ENCODE measurements at places on chromosomes 3 and 15.

DNA sequence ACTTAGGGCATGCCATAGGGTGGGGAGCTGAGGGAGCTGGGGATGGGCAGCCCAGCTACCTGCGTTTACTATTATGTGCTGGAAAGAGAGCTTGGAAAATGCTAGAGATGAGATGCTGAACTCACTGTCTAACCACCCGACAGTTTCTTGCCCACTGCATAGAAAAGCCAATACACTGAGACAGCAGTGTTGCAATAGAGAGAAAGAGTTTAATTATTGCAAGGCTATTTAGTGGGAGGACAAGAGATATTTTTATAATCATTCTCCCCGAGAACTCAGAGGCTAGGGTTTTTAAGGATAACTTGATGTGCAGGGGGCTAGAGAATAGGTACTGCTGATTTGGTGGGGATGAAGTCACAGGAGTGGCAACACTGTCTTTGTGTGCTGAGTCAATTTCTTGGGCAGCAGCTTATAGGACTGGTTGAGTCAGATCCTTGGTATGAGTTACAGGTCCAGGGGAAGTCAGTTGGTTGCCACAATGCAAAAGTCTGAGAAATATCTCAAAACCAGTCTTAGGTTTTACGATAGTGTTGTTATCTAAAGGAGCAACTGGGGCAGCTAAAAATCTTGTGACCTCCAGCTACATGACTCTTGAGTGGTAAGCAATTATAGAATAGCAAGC is 205.9 kb downstream of the GABRG3 start:
- DNase-seq: no peak

- DNase-seq: no peak
Observed at GRCh38 chr3:160278210-160278609, 53.0 kb downstream of the C3orf80 start.

GRCh38 chr3:134419214-134419959 is 45.1 kb upstream of the AMOTL2 start:
- DNase-seq: no peak

- no peak for DNase-seq
Observed at GRCh38 chr15:29690765-29691475, 131.3 kb downstream of the TJP1 start.

DNA sequence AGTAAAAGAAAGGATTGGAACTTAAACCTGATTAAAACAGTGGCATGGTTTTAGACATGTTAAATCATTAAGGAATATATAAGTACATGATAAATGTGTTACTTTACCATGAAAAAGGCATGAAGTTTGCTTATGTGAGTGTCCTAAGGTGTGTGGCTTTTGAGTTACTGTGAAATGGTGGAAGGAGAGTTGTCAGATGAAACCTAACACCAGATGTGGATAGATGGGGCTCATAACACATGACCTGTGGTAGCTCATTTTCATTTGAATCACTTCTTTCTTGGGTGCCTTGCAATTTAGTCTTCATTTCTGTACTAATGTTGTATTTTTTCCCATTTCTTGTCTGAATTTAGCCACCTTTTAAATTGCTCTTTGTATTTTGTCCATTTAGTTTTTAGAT is 13.0 kb downstream of the MEF2A start:
- DNase-seq: no peak

GRCh38 chr3:153026026-153026425 is 136.0 kb upstream of the RAP2B start:
- no peak for DNase-seq

DNA sequence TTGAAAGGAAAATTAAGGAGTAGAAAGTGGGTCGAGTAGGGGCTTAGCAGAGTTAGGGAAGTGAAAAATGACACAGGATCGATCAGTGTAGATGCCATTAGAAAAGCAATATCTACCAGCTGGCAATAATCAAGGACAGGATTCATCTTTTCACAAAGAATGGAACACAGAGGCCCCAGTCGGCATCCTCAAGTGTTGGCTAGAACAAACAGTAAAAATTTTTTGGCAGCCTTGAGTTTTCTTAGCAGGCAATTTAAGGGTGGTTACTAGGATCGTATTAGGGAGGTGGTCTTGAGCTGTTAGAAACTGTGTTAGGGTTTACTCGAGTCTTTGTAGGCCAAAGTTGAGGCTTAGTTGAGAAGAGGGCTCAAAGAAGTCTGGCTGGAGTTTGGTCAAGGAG is 658.8 kb upstream of the SGO1 start:
- DNase-seq: no peak

DNA sequence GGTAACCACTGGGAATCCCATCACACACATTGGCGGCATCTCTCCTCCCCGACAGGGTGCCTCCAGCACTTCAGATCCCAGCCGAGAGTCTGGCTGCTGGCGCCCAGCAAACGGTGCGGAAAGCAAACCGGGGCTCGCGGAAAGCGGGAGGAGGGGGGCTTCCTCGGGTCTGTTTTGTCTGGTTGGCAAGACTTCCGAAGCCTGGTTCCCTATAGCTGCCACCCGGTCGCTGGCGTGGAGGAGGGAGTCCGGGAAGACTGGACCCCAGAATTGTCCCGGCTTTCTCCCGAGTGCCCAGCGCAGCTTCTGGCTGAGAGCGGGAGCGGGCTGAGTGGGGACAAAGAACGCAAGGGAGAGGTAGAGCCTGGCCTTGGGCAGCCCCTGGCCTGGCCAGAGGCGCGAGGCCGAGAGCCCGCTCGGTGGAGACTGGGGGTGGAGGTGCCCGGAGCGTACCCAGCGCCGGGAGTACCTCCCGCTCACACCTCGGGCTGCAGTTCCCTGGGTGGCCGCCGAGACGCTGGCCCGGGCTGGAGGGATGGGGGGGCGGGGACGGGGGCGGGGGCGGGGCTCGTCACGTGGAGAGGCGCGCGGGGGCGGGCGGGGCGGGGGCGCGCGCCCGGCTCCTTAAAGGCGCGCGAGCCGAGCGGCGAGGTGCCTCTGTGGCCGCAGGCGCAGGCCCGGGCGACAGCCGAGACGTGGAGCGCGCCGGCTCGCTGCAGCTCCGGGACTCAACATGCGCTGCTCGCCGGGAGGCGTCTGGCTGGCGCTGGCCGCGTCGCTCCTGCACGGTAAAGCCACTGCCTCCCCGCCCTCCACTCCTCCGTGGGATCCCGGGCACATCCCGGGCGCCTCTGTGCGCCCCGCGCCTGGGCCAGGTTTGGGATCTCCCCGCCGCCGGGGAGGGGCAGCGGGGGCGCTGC is at the start of gene CHRNA7:
CHRNA7 (plus strand) TSS at position 654 of the 920 bp plus-strand sequence; CDS start at position 734, 80 bp downstream.
- DNase-seq: no peak

DNA sequence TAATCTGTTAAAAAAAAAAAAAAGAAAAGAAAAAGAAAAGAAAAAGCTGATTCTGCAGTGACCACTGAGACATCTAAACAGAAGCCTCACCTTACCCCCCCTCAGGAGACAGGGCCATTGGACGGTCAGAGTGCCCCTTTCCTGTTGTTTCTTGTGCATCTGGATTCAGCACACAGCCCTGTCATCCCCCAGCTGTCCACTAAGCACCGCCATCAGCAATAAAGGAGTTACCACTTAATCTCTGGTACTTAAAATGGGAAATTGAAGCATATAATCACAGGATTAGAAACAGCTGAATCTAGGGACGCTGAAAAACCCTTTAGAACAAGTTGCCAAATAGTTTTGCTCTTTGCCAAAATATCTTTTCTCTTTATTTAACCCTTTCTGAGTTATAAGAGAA is 62.5 kb downstream of the TRIM69 start:
- no peak for DNase-seq

DNA sequence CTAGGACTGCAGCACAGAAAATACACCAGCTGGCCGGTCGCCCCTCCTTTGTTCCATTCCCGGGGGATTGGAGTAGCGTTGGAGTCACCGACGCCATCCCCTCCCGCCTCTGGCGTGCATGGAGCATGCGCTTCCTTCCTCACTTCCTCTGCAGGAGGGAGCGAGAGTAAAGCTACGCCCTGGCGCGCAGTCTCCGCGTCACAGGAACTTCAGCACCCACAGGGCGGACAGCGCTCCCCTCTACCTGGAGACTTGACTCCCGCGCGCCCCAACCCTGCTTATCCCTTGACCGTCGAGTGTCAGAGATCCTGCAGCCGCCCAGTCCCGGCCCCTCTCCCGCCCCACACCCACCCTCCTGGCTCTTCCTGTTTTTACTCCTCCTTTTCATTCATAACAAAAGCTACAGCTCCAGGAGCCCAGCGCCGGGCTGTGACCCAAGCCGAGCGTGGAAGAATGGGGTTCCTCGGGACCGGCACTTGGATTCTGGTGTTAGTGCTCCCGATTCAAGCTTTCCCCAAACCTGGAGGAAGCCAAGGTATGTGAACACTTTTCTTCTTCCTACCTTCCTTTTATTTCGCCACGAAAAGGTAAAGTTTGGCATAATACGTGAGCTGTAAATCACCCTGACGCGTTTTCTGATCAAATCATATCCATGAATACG is at the start of gene SCG3:
SCG3 (plus strand) TSS at position 201 of the 661 bp plus-strand sequence; CDS start at position 454, 253 bp downstream.
- DNase-seq: no peak

DNA sequence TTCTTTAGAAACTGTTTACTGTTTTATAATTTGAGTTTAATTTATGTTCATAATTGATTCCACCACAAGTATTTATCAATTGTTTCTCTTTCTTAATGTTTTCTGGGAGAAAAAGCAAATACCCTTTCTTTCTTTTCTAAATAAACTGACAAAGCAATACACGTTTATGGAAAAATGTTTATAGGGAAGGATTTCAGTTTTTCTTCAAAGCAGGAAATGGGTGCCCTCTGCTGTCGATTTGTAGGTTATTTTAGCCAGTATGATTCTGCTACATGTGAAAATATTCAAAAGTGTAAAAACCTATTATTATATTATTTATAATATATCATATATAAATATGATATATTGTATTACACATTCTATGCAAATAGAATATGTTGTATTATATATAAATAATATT is 921.0 kb upstream of the ROBO1 start:
- DNase-seq: no peak

GRCh38 chr3:124633524-124633923 is 96.7 kb upstream of the UMPS start:
- DNase-seq: no peak

GRCh38 chr3:73669260-73669659 is 44.5 kb upstream of the PDZRN3 start:
- no peak for DNase-seq

DNA sequence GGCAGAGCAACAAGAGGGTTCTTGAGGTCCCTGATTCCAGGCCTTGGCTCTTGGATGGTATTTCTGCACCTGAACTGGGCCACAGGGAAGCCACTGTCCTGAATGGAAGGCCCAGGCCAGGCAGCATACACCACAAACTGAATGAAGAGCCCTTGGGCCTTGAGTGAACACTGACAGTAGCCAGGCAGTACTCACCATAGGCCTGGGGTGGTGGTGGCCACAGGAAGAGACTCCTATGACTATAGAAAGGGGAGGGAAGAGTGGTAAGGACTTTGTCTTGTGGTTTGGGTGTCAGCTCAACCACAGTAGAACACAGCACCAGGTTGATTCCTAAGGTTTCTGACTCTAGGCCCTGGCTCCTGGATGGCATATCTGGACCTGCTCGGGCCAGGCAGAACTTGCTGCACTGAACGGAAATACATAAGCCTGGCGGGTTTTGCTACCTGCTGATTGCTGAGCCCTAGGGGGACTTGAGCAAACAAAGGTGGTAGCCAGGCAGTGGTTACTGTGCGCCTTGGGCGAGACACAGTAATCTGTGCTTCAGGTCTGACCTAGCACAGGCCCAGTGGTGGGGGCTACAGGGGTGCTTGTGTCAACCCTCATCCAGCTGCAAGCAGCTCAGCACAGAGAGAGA is 241.4 kb downstream of the ISL2 start:
- DNase-seq: no peak

DNA sequence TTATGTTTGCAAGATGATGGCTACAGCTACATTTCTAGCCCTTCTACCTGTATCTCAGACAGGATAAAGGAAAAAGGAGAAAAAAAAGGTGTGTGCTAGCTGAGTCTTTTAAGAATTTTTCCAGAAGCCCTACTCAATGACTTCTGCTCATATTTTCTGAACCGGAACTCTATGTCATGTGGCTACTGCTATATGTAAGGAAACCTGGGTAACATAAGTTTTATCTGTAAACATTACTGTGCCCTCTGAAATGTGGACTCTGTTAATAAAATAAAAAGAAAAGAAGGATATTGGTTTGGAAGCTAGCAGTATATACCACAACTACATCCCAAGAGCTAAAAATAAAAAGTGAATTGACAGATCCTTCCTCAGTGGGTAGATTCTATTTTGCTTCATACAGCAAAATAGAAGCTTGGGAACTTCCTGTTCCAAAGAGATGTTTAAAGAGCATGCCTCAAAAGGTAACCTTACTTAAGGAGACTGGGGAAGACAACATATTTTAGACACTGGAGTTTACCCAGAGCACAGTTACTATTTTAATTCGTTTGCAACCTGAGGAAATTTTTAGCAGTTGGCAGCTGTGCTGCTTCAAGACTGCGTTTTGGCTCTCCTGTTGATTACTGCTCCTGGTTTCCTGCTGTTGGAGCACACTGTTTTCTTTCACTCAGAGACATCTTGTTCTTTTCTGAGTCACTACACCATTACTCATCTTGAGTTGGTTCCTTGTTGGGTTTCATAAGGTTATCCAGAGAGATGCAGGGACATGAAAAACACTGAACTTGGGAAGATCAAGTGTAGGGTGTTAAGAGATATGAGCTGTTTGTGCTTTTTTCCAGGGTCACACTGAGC is 280.7 kb downstream of the NFKBIZ start:
- peak; percentile 39 for DNase-seq

GRCh38 chr15:88707771-88708654 is 69.2 kb downstream of the ISG20 start:
- DNase-seq: no peak

GRCh38 chr3:51681453-51681852 is 10.4 kb downstream of the TEX264 start:
- DNase-seq: no peak

- DNase-seq: no peak
Observed at GRCh38 chr15:88493844-88494243, 26.3 kb downstream of the MRPS11 start.

DNA sequence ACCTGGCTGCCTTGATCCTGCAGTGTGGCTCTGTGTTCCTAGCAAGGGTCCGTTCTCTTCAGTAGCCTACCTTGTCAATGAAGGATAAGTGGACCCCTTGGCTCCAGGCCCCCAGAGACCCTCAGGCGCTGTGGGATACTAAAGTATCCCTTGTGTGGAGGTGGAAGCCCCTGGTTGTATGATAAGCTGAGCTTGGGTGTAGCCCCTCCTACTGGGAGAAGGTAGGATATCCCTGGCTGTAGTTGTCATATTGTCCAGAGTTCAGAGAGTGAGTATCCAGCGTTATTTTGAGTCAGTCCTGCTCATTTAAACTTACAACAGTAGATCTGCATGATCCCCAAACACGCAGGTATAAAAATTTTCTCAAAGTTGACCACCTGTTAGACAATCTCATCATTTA is 496.8 kb downstream of the CNTN4 start:
- no peak for DNase-seq

Measured in GM04503 (cell line).